Nucleus accumbens (tissue), 56 donors: ENCODE measurements at places on chromosomes 6 and 20.

DNA sequence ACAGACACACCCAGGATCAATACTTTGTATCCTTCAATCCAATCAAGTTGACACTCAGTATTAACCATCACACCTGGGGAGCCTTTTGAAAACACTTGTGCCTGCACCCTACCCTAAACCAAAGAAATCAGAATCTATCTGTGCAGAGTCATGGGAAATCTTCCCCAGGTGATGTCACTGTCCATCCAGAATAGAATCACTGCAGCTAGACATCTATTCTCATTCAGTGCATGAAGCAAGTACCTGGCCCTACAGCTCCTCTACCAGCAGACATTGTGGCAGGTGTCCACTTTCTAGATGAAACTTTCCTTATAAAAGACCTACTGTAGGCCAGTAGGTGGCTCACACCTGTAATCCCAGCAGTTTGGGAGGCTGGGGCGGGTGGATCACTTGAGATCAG lies 262.4 kb upstream of the MARCKS start:
- no peak for DNase-seq

- DNase-seq = no peak
Measured at GRCh38 chr6:24851086-24851485, 52.4 kb upstream of the ARMH2 start.

DNA sequence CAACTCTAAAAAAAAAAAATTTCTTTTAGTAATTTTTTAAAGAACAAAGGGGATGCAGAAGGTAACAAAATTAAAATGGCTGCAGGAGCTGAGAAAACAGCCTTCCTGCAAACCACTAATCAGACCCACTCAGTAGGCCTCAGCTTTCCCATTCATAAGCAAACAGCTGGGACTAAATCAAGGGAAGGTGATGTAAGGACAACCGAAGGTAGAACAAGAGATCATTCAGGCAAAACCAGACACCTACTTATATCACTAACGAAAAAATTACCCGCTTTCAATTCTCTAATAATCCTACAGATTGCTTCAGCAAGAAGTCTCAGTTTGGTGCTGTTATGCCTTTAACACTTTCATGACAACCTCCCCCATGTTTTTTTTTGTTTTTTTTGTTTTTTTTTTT lies 124.0 kb downstream of the ZMYND8 start:
- no peak for DNase-seq

- no peak for DNase-seq
Measured at GRCh38 chr6:157600807-157601206, 219.8 kb downstream of the ZDHHC14 start.

DNA sequence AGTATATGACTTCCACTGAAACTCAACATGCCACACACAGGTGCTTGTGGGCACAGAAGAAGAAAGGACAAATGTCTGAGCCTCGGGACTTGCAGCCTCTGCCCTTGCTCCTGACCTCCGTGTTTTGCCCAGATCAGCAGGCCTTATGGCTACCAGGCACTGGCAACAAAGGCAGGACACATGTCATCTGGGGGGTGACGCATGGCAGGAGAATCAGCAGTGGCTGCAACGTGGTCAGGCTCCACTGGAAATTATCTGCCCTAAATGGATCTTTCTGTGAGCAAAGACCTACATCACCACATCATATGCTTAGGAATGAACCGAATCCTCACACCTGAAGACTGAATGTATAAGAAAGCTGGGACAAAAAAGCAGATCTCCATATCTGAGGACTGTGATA lies 78.9 kb downstream of the ELOVL5 start:
- DNase-seq = peak; percentile 22

DNA sequence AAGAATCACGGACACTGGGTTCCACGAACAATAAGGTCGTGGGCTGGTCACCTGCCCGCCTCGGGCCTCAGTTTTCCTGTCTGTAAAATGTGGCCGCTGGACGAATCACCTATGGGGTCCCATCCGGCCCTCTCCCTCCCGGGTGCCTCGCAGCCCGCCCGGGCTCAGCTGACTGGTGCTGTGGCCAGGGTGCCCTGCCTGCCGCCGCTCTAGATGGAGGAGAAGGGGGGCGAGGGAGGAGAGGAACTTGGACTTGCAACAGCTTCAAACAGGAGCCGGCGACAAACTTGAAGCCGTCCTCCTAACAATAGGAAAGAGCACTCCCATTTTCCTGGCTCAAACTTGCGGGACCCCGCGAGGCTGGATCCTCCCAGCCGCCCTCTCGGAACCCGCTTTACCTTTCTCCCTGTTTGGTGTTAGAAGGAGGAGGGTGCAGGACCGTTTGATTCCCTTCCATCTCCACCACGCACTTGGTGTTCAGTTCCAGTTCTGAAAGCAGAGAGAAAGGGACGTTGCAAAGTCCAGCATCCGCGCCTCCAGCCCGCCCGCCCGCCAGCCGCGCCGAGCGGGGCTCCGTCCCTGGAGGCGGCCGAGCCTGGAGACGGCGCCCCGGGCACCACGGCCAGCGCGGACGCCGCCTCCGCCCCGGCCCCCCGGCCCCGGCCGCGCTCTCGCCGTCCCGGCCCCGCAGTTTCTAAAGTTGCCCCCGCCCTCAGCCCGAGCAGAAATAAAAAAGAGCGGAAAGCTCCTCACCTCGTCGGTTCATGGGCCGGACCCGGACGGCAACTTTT lies 584 bp downstream of the KIF13A start:
- DNase-seq = peak; percentile 9
